NCI-H2171 (cell line): ENCODE measurements at places on chromosomes 5 and 9.
A peak's percentile ranks its signal among the peaks of the same experiment; 100 is the strongest.

DNA sequence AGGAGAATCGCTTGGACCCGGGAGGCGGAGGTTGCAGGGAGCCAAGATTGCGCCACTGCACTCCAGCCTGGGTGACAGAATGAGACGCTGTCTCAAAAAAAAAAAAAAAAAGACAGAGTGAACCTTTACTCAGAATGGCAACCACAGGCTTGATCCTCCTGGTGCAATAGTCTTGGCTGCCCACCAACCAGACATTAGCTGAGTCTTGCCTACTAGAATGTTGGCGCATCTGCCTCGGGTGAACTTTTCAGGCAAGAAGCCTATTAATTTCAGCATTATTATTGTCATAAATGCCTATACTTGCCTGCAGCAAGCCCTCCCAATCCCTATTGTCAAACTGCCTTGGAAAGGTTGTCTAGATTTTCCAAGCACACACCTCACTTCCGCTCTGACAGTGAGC, 4.2 kb downstream of the SERINC5 start:
- DNase-seq, result no peak

DNA sequence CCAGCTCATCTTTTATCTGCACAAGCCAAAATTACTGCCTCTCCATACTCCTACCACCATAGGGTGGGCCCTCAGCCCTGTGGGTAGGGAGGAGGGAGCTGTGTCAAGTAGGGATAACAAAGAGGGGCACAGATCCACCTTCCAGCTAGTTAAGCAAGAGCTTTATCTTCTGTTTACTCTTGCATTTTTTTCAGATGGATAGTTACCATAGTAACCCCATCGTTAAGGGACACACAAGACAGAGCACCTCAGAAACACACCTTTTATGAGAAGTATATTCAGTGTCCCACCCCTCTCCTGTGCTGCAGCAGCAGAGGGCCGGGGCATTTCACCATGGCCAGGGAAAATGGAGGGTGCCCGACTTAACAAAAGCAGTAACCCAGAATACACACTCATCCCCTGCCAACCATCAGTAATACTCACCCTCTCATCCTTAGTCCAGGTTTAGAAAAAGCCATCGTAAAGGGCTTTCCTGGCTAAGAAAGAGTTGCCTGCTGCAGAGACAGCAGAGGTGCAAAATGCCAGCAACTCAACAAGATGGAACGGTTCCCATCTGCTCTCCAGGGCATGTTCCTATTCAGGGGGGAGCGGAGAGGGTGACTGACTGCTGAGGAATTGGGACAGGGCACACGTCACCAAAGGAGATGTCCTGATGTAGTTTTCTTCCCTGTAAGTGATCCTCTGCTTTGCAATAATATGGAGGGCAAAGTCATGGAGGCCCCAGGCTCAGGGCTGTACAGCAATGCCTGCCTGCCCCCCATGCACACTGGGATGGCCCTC, 25.1 kb downstream of the MACROH2A1 start:
- no peak for DNase-seq

DNA sequence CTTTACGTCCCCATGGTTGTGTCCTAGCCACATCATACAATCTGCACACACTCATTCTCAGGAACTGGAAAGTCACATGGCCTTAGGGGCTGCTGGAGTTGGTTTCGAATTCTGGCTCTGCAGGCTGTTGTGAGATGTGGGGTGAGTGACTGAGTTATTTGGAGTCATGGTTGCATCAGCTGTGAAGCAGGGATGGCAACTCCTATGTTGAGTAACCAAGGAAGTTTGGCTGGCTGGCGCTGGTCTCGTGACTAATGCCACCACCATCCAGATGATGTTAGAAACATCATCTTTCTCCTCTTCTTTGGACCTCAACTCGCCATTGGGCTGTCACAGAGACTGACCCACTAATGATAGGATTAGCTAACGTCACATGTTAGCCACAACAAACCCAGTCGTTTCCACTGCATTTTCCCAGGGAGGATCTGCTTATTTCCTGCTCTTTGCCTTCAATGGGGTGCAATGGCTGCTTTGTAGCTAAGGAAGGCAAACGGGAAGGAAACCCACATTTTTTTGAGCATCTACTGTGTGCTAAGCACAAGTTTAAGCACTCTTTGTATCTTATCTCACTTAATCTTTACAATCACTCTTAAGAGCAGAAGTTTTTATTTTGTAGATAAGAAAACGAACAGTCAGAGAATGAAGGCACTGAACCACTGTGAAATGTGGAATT, 78.1 kb upstream of the UBTD2 start:
- DNase-seq, result no peak

DNA sequence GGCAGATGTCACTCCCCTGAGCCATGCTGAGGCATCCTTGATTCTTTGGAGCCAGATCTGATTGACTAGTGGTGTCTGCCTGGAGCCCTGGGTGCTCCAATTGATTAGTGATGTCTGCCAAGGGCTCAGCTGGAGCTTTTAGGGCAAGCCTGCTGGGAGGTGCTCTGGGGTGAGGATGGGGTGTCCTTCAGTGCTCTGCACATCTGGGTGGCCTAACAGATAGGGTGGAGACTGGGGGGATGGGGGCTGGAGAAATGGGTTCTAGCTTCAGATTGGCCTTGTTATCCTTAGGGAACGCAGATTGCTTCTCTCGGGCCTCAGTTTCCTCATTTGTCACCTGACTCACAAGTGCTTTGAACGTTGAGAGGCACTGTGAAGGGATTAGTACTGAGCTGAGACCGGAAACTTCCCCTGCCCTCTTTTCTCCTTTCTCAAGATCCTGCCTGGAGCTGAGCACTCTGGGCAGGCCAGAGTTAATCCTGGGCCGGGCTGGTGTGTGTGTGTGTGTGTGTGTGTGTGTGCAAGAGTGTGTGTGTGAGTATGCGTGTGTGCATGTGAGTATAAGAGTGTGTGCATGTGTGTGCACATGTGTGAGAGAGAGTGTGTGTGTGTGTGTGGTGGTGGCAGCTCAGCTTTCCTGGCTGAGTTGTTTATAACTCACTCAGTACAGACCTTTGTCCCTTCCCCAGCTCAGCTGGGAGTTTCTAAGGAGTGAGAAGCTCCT, 5.6 kb upstream of the IER5L start:
- DNase-seq, result no peak

GRCh38 chr5:231661-232060, 13.5 kb downstream of the SDHA start:
- no peak for DNase-seq

DNA sequence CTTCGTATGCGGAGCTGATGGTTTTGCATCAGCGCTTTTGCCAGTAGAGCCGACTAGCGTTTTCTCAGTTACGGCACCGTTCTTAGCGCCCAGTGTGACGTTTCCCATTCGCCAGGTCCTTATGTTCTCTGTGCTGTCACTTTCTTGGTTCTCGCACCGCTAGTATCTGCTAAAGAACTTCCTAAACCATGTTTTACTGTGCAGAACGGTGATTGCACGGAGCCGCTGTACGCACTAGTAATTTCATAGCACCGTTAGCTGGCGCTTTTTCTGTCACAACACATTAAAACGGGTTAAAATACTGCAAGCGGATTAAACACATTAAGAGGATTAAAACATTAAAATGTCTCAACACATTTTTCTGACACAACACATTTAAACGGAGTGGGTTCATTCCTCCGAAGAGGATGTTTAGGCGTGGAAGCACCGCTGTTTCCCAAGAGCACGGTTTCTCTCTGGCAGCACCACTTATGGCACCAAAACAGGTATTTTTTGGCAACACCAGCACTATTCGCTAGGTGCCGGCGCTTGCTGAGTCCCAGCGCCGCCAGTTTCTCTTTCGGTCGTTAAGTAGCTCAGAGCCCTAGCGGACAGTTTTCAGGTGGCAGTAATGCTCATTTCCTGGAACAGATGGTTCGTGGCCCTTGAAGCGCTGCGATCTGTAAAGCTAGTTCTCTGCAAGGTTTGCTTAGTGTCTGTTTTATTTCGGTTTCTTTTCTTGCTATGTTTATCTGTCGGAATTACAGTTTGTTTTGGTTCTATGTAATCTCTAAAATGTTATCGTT, 20.3 kb downstream of the ANXA2R start:
- peak; percentile 90 for DNase-seq

- DNase-seq, result no peak
Measured at GRCh38 chr9:107733523-107733894, 243.9 kb upstream of the KLF4 start.

- no peak for DNase-seq
Measured at GRCh38 chr5:171840066-171840465, 54.4 kb downstream of the SMIM23 start.

DNA sequence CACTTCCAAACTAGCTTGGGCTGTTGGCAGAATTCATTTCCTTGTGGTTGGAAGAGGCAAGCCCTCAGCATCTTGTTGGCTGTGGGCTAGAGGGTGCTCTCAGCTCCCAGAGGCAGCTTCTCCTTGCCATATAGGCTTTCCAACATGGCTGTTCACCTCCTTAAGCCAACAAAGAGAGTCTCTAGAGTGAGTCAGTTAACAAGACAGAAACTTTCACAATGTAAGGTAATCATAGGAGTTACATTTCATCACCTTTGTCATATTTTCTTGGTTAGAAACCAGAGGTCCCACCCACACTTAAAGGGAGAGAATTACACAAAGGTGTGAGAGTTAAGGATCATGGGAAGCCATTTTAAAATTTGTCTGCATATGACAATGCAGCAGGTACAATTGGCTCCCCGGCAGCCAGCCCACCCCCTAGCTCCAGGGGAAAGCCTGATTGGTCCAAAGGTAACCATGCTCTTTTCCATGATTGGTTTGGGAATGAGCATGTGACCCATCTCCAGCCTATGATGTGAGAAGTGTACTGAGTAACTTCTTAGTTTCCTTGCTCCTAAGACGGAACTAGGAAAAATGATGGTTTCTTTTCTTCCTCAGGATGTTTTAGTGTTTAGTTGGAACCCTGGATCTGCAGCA, 109.8 kb upstream of the MSX2 start:
- DNase-seq, result no peak

GRCh38 chr9:106535439-106535838, 327.5 kb upstream of the ZNF462 start:
- DNase-seq, result no peak

- DNase-seq, result no peak
Measured at GRCh38 chr5:107100121-107100520, 570.6 kb downstream of the EFNA5 start.

DNA sequence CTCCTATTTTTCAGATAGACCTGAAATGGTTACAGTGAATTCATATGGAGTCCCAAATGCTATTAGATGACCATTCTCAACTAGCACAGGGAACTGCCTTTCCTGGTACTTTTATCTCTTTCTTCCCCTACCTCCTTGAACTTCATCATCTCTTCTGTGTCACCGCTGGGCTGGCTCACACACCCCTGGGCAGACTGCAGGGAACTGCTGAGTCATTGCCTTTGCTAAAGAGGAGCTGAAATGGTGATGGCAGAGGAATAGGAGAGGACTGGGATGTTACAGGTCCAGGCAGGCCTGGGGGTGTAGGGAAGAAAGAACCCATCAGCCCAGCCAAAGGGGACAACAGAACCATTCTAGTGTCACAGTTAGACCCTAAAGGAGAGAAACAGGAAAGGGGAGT, 322.3 kb downstream of the ASTN2 start:
- DNase-seq, result no peak

DNA sequence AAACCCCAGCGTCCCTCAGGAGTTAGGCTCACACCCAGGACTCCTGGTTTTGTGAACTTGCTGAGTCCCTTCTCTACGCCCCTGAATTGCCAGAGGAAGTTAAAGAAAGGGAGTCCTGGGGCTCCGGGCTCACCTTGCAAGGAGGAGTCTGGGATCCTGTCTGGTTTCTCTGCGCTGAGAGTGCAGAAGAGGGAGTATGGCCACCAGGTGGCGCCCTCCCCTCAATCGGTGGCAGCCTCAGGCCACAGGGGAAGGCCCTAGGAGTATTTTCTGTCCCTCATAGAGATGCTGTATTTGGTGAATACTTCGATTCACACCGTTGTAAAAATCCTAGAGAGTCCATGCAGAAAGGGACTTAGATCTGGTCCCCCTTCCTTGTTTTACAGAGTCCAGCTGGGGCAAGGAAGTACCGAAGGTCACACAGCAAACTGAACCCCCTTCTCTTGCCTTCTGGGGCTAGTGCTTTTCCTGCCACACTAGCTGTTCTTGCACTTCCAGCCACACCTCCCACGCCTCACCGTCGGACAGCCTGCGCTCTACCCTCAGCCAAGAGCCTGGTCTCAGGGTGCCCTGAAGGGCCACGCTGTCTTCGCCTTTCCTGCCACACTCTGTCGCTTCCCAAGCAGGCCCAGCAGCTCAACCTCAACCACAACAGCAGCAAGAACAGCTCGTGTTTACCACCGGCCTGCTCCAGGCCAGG, 10.2 kb downstream of the HAND1 start:
- peak; percentile 39 for DNase-seq
